ENCODE measurements at places on chromosomes 6 and 20.

DNA sequence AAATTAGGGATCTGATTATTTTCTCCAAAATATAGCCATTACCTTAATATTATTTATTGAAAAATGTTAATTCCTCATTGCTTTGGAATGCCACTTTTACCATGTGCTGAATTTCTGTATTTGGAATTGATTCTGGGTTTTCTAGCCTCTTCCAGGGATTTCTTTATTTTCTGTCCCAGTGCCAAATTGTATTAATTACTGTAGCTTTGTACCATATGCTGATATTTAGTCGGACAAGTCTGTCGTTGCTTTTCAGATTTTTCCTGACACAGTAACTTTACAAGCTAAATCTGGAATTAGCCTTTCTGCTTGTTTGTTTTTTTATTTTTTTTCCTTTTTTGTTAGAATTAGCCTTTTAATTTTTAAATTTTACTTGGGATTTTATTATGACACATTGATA lies 10.9 kb upstream of the TMEM14B start:
- DNase-seq: no peak

DNA sequence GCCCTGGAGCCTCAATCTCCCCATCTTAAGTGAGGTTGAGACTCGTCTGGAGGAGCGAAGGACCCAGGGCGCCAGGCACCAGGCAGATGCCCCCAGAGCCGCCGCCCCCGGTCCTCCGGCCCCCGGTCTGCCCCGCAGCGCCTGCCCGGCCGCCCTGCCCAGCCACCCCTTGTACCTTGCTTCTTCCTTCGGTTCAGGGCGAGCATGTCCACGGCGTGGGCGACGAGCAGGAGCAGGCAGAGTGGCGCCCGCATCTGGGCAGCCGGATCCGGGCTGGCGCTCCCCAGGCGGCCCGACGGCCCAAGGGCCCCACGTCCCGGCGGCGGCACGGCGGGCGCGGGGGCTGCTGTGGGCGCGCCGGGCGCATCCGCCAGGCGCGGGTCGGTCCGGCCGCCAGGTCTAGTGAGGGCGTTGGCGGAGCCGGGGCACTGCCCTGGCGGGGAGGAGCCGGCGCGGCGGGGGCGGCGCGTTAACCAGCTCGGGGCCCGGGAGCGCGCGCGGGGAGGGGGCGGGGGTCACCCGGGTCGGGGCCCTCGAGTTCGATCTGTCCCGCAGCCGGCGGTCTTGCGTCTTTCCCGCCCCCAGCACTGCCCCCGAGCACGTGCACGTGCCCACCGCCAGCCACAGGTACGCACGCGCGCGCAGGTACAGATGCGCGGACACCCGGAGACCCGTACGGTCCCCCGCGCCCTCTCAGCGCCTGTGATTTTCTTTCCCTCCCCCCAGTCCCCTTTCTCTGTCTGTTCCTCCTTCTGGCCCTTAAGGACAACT lies at the start of gene RSPO4:
Gene RSPO4, minus strand, starts transcription at position 401 of the 771 bp plus-strand sequence. Its CDS starts 147 bp downstream, at position 254.
- no peak for DNase-seq

DNA sequence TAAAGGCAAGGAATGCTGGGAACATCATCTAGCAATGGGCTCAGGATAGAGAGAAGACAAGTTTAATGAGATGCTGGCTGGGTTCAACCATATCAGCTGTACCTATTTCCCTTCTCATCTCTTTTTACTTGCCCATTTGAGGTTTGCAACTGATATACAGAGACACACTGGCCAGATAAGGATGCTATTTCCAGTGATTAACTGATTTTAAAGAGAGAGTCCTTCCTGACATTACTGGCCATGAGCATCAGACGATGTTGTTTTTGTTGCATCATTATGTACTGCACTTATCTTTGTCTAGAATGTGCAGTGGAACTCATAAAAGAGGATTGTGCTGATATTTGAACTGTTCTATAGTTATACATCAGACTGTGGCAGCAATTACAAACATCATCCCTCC lies 252.7 kb downstream of the BTBD3 start:
- DNase-seq: no peak

- no peak for DNase-seq
Observed at GRCh38 chr6:125853756-125854155, 63.0 kb downstream of the NCOA7 start.

- DNase-seq: no peak
Observed at GRCh38 chr20:1896484-1897258, 1.5 kb downstream of the SIRPA start.

DNA sequence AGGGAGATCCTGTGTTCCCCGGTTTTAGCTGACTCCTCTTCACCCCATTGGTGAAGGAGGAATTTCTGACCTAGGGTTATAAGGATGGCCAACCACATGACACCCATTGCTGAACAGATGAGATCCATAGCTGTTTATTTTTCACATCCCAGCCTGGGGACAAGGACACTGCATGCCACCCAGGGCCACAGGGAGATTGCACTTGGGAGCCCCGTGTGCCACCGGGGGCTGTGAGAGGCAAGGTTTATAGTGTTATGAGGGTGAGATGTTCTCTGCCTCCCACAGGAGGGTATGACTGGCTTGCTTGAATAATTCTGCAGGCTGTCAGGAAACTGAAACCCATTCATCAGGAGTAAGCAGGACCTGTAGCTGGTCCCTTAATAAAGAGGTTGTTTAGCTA lies 14.7 kb upstream of the SLPI start:
- DNase-seq: no peak

DNA sequence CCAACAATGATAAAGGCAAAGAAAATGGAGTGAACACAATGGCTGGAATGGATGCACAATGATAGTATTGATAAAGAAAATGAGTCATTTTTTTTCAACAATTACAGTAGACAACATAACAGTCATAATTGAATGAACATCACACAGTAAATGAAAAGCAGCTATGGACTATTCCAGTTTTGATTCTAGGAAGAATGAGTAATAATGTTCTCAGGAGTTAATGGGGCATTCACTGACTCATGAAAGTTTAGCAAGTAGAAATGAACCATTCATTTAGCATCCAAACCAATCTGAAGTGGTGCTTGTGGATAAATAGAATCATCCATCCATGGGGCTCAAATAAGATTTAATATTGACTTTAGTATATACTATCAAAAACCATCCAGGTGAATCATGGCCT lies 1029.5 kb upstream of the GJE1 start:
- DNase-seq: no peak

All from stimulated activated CD8-positive, alpha-beta memory T cell treated with anti-CD3 and anti-CD28 coated beads, Interleukin-7, amount 100 ng/mL, for 4 hours (primary cell).